ENCODE measurements at places on chromosomes 12 and 14. TPM values are rescaled to one million over a fixed set of nuclear protein-coding genes. Genes with fewer than 3 reads are reported as not detected.

DNA sequence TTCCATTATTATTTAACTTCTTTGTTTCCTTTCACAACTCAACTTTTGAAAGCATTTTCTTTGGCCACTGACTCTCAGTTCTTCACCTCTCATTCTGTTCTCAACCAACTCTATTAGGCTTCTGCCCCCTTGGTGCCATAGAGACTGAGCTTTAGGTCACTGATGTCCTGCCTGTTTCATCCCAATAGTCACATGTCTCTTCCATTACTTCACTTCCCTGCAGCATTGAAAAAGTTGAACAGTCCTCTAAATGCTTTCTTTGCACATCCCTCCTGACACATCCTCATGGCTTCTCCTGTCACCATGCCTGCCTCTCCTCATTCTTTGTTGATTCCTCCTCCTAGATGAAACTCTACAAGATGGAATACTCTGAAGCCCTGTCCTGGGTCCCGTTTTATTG lies 2.7 kb downstream of the CLEC12A start:
- DNase-seq: no peak

DNA sequence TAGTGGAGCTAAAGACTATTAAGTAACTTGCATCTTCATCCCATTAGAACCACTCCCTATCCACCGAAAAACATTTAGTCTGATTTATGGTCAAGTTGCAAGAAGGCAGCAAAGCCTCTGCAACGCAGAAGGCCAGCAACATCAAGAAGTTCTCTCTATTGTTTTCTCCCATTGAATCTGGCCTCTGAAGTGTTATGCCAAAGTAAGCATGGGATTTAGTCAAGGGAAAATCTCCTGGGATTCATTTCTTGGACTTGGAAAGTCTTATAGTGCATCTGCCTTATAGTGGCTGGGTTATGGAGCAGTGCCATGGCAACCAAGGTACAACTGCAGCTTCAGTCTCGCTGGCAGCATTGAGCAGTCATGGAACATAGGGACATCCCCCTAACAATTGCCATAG lies 87.7 kb upstream of the KRR1 start:
- DNase-seq: no peak

DNA sequence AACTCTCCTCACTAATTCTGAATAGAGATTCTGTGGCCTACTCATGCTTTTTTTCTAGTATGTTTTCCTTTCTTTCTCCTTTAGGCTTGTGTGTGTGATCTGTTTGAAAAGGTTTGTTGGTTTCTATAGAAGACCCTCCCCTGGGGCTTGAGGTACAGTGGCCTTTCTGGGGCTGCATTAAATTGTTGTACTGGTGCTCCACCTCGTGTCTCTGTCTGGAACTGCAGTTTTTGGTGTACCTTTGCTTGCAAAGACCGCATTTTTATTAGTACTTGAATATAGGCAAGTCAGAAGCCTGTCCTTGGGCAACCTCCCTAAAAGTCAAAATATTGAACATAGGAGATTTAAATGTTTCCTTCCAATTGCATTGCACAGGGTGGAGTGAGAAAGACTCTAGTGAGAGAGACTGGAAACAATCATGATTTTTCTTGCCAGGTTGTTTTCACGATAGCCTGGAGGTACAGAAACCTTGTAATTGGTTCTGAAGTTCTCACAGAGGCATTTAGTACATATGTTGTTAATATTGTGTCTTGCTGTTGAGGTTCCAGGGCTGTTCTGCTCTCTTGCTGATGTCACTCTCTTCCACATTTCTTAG lies 39.0 kb downstream of the SLCO1B1 start:
- DNase-seq: no peak

DNA sequence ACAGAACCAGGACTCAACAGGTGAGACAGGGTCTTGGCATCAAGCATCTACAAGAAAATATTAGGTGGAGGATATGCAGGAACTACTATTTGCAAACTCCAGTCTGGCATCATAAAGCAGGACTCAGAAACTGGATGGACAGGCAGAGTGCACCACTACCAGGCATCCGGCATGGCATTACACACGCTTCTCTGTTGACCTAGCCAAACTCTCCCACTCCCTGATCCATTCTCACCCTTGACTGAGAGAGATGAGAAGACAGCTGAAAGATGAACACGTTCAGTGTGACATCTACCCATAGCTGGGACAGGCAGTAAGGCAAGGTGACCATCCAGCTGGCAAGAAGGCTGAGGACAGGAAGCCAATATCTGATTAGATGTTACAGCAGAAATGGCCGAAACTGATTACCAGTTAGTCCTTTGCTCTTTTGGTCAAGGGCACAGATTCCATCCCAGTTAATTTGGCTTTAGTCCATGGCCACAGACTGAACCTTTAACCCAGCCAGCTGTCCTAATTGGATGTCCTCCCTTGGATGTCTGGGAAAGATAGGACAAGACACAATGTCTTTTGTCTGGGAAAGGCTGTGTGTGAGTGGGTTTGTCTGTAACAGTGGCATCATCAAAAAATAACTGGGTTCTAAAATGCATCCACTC lies 71.6 kb downstream of the BBS10 start:
- no peak for DNase-seq

- no peak for DNase-seq
Observed at GRCh38 chr14:35134329-35135123, 12.2 kb downstream of the PRORP start.

DNA sequence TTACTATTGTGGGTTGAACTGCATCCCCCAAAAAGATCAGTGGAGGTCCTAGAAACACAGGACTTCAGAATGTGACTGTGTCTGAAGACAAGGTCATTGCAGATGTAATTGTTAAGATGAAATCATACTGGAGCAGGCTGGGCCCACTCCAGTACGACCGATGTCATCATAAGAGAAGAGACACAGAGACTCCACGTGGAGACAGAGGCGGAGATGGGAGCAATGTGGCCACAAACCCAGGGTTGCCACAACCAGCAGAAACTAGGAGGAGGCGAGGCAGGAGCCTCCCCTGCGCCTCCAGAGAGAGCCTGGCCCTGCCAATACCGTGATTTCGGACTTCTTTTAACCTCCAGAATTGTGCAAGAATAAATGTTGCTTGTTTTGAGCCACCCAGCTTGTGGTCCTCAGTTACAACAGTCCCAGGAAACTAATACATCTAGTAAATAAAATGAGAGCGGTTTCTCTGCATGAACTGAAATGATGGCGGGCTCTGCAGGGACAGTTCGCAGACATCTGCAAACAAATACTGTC lies 25.7 kb upstream of the FZD10 start:
- DNase-seq: no peak

Gene ANO2
- total RNA-seq: 9.2 TPM

GRCh38 chr14:69475194-69475818 lies 9.2 kb upstream of the PLEKHD1 start:
- peak; percentile 59 for DNase-seq

DNA sequence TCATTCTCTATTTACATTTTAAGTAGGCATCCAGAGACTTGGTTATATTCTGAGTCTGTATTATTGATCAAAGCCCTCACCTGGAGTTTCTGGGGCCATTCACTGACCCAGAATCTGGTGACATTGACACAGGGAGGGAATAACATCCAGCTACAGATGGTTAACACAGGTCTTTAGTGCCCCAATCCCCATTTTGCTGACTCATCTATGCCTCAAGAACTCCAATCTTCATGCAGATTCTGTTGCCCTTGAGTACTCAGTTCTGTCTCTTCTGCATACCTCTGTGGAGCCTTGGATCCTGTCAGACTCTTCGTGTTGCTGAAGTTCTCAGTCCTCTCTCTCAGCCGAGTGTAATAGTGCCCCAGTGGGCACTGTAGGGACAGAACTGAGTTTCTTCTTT lies 208.9 kb downstream of the RGS6 start:
- DNase-seq: no peak

- DNase-seq: no peak
Observed at GRCh38 chr14:92005019-92005418, 34.8 kb downstream of the TRIP11 start.

GRCh38 chr12:26939953-26940352 lies 1.7 kb downstream of the FGFR1OP2 start:
- DNase-seq: no peak

Gene MARK3
- 64.3 TPM for total RNA-seq

GRCh38 chr14:62158779-62159178 lies 396.6 kb downstream of the SNAPC1 start:
- no peak for DNase-seq

Gene AACS
- total RNA-seq: 11.7 TPM

DNA sequence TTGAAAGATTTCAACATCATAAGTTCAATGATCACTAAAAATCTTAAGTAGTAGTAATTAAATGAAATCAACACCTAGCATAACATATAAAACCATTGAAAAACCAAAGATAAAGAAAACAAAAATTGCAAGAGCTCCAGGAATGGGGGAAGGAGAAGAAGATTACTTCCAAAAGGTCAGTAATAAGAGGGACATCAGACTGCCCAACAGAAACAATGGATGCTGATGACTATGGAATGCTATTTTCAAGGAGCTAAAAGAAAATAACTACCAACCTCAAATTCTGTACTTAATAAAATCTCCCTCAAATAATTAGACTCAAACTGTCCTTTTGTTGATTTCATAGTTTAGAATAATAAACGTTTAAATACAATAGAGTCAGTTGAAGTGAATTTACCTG lies 314.5 kb upstream of the LMO3 start:
- DNase-seq: no peak

Gene ABHD12B
- total RNA-seq: not detected

Measured in posterior vena cava (tissue), 2 donors.